ENCODE measurements at places on chromosomes 5 and 9.

DNA sequence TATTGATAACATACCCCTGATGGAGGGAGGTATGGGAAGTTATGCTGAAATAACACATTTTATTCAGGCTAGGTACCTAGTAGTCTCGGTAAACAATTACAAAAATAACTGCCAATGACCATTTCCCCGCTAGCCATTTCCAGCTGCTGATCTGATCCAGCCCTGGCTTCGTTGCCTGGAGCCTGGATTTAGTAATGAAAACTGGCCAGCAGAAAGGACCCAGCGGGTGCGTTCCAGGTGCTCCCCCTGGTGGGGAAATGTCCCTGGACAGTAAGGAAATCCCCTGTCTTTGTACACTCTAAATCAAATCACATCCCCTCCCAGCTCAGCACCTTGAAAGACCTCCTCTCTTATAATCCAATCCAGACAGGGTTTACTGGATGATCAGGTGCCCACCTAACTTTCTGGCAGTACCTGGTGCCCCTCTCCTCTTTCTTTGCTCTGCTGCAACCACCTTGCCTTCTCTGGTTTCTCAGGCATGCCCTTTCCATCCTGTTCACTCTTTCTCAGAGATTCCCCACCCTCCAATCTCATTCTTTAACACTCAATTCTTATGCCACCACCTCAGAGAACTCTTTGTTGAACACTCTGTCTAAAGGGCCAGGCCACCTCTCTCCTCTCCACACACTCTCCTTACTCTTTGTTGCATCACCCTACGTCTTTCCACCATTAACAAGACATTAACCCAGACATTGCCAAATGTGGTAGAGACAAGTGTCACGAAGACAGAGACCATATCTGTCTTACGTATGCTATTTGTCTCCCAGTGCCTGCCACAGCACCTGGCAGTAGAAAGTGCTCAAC, 50.1 kb upstream of the SMAD5 start:
- DNase-seq: no peak

GRCh38 chr9:95124582-95125367, 192.7 kb downstream of the FANCC start:
- DNase-seq: no peak

GRCh38 chr5:116478491-116478890, 96.1 kb downstream of the SEMA6A start:
- DNase-seq: no peak

DNA sequence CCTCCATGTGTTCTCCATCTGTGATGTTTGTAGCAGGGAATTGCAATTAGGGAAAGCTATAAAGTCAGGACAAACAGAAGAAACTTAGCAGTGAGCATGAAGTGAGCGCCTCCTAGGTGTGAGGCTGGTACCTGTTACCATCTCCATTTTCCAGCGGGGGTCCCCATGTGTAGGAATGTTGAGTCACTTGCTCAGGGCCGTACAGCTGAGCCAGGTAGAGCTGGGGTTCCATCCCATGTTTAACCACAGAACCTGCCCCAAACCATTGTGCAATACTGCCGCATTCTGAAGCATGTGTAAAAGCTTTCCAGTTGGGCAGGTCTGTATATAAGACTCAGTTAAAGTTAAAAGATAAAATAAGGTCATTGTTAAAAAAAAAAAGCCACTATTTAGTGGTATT, 62.7 kb downstream of the NDFIP1 start:
- DNase-seq: no peak

GRCh38 chr9:133421615-133422542, at the start of gene ADAMTS13:
ADAMTS13 (plus strand) TSS chr9:133422367; CDS start chr9:133422444, 77 bp downstream.
- DNase-seq: no peak

DNA sequence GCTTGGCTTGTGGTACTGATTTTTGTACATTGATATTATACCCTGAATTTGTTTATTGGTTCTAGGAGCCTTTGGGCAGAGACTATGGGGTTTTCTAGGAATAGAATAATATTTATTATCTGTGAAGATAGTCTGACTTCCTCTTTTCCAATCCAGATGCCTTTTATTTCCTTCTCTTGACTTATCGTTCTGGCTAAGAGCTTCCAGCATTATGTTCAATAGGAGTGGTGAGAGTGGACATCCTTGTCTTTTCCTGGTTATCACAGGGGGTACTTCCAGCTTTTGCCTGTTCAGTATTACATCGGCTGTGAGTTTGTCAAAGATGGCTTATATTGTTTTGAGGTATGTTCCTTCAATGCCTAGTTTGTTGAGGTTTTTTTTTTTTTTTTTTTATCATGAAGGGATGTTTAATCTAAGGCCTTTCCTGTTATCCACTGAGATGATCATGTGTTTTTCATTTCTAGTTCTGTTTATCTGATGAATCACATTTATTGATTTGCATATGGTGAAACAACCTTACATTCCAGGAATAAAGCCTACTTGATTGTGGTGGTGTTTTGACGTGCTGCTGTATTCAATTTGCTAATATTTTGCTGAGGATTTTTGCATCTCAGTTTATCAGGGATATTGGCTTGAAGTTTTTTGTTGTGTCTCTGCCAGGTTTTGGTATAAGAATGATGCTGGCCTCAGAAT, 77.5 kb downstream of the CERT1 start:
- DNase-seq: no peak

GRCh38 chr5:160071516-160071915, 47.7 kb downstream of the PWWP2A start:
- DNase-seq: no peak

GRCh38 chr5:110590187-110590586, 136.3 kb downstream of the TMEM232 start:
- no peak for DNase-seq

- no peak for DNase-seq
Measured at GRCh38 chr5:59843511-59844213, 49.9 kb downstream of the PDE4D start.

DNA sequence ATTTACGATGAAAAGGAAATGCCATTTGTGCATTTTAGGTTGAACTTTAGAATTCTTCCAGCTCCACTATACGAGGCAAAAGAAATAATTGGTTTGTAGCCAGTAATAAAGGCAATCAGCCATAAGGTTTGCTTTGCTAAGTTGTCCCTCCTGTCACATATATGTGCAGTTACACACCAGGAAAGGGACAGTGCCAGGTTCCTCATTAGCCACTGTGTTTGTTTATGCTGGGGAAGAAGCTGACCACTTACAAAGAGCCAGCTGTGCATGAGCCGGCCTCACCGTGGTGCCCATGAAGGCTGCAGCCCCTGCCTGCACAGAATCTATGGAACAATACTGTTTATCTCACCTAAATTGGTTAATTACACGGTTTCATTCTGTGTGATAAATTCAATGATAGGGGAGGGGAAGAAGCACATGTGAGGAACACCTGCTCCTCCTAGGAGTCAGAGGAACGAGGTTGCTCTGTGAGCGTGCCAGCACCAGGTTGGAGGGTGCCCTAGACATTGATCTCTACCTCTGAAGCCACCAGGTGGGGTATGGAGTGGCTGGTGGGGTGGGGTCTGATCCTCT, 173.8 kb upstream of the DAP start:
- DNase-seq: no peak

DNA sequence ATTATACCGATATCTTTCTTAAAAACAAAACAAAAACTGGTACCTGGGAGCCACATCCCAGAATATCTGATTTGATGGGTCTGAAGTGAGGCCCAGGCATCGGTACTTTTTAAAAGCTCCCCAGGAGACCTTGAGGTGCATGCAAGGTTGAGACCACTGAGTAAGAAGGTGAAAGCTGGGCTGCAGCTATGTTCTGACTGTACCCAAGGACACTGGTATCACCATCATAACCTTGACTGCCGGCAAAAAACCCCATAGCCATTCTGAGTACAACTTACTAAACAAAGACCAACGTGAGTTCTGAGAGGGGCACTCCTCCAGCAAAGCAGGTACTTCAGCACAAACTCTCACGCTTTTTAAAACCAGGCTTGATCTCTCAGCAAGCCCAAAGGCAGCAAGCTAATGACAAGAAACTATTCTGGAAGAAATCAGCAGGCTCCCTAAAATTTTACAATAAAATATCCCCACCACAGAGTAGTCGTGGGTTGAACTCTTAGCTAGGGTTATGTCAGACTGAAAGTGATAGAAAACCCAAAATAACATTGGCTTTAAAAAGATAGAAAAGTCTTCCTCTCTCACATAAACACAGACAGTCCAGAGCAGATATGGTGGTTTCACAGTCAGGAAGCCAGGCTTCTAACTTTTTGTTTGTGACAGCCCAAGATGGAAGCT, 263.9 kb downstream of the SAXO1 start:
- no peak for DNase-seq

DNA sequence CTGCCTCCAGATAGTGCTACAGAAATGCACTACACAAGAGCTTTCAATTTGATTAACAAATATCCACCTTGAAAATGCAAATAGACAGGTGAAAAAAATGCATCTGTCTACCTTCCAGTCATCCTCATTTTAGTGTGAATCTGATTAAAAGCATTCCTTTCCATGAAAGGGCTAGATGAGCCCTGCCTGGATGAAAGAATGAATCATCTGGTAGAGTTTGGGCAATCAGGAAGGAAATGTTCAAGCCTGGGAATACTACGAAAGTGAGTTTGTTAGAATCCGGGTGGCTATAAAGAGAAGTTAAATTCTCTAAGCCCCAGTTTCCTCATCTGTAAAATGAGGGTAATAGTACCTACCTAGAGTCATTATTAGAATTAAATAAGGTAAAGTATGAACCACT, 142.6 kb downstream of the FAM114A2 start:
- DNase-seq: no peak

DNA sequence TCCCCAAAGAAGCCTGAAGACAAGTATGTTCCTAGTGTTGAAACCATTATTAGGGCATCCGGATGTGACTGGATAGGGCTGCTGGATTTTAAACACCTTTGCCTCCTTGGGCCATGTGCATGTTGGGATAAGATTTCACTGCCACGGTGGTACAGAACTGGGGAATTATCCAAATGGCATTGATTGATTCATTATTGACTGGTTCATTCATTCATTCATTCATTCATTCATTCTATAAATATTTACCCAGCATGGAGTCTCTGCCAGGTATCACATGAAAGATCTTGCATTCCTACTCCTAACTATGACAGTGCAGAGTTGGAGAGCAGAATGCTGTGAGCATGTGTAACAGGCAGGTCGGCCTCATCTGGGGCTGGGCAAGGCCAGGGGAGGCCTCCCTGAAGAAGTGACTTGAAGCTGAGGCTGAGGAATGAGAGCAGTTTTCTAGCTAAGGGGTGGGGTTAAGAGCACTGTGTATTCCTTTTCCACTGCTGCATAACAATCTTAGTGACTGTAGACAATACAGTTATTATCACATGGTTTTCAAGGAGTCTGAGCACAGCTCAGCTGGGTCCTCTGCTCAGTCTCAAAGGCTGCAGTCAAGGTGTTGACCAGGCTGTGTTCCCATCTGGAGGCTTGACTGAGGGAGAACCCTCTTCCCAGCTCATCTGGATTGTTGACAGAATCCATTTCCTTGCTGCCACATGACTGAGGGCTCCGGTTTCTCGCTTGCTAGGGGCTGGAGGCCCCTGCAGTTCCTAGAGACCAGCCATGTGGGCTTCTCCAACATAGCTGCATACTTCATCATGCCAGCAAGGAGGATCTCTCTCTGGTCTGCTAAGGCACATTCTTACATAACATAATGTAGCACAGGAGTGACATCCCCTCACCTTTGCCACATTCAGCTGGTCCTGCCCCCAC, 35.7 kb downstream of the AK8 start:
- no peak for DNase-seq

- no peak for DNase-seq
Measured at GRCh38 chr5:175859422-175859821, 12.0 kb upstream of the CPLX2 start.

DNA sequence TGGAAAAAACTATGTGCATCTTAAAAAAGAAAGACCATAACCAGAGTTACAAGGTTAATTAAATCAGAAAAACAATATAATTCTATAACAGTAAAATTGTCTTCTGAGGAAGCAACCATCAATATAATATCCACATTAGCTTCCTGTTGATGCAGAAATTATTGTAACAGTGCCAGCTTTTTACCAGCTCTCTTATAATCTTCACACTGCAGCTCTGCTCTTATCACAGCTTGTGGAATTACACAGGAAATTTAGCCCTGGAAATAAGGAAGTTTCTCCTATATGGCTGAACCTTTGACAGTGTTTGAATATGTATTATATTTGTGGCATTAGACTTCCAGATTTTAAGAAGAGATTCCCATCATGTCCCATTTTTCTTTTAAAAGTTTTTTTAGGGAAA, 49.1 kb upstream of the TEK start:
- no peak for DNase-seq

DNA sequence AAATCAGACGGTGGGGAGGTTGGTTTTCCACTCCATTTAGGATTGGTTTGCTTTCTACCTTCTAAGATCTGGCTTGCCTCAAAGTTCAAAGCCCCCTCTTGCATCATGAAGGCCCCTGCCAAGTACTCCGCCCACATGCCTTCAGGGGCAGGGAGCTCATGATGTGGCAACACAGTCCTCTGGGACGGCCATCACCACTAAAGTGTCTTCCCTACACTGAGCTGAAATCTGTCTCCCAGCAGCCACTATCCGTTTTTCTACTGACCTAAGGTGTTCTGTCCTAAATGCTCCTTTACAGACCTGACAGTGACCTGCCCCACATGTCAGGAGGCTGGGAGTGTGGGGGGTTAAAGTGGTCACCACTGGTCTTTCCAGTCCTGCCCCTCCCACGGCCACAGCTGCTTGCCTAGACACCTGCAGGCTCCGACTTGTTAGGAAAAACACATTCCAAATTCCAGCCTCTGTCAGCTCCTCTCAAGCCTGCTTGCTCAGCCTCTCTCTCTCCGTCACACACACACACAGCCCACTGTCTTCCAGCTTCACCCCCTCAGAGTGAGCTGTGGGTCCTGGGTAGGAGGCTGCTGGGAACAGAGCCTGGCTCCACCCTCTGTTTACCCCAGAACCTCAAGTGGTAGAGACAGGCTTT, 44.9 kb downstream of the SHB start:
- no peak for DNase-seq

GRCh38 chr9:126986506-126986951, 71.9 kb downstream of the RALGPS1 start:
- no peak for DNase-seq

DNA sequence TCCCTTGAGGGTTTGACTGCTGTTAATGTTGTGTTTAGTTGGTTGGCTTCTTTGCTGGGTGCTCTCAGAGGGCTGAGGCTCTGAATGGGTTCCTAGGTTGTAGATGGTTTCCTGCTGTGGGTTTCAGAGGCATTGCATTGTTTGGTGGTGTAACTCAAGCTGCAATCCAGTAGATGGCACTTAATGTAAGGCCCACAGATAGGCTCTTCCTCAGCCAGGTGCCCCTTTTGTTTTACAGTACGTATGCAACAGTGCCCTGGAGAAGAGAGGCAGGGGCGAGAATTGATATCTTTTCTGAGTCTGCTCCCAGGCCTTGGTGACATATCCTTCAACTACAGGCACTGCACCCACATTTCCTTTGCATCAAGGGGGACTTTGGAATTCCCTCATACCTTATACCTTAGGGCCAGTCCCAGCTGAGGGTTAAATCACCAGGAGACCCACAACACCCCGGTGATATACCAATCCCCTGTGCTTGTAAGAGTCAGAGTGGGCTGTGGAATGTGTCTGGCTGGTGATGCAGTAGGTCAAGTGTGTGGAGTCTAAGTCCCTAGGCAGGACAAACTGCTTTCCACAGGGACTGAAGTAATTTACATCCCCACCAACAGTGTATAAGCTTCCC, 7.0 kb upstream of the UGT3A2 start:
- no peak for DNase-seq
